ENCODE measurements at places on chromosomes 4 and X. TPM values are rescaled to one million over a fixed set of nuclear protein-coding genes. Genes with fewer than 3 reads are reported as not detected.
A peak's percentile ranks its signal among the peaks of the same experiment; 100 is the strongest.

- DNase-seq = no peak
Observed at GRCh38 chr4:138078751-138079520, 163.2 kb downstream of the SLC7A11 start.

Gene PLS3
- 267 TPM for total RNA-seq

DNA sequence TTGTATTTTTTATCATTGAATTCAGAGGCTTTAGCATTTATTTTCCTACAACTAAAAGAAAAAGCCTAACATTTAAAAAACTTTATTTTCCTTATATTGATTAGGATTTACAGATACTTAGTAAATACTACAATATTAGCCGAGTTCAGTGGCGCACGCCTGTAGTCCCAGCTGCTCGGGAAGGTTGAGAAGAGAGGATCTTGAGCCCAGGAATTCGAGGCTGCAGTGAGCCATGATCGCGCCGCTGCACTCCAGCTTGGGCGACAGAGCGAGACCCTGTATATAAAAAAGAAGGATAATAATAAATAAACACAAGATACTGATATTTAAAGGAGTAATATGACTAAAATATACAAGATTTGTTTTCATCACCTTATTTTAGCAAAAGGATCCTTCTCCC lies 681 bp upstream of the UPF3B start:
- DNase-seq = no peak

GRCh38 chr4:64967286-64967685 lies 558.0 kb upstream of the TECRL start:
- no peak for DNase-seq

Gene USP17L28
- not detected for total RNA-seq

DNA sequence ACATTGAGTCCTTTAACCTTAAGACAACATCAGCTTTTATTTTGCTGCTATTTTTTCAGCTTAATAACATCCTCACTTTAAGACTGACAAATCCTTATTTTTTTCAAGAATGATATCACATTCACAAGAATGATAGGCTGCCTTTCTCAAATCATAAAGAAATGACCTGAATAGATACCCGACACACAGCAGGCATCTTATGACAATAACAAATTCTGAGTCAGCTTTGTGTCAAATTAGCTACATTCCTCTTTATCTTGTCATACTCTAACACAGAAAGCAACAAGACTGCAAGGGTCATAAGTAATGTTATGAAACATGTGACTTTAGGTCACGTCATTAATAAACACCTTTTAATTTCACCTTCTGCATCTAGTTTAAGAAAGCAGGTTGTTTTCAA lies 2387.6 kb downstream of the PCDH7 start:
- DNase-seq = peak; percentile 21

DNA sequence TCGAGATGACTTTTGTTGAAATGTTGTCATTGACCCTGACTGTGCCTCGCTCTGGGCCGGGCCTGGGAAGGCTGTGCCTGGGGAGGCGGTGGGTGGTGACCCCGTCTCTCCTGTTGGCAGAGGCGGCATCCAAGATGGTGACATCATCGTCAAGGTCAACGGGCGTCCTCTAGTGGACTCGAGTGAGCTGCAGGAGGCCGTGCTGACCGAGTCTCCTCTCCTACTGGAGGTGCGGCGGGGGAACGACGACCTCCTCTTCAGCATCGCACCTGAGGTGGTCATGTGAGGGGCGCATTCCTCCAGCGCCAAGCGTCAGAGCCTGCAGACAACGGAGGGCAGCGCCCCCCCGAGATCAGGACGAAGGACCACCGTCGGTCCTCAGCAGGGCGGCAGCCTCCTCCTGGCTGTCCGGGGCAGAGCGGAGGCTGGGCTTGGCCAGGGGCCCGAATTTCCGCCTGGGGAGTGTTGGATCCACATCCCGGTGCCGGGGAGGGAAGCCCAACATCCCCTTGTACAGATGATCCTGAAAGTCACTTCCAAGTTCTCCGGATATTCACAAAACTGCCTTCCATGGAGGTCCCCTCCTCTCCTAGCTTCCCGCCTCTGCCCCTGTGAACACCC lies 36.4 kb downstream of the HTRA3 start:
- DNase-seq = no peak

DNA sequence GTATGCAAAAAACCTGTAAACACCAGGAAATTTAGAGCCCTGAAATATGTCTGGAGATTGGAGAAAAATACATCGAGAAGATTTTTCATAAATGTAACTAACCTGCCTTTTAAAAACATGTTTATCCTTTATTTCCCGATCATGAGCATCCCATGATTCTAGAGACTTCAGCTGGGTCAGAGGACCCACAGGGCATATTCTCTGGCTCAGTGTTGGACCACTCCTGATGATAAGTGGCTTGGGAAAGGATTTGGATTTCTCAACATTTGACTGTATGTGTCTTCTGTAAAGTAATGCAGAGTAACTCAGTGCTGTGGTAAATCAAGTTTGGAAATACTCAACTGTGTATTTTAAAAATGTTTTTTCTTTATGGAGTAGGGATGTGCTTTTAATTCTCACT lies 40.0 kb upstream of the ANK2 start:
- DNase-seq = no peak

Gene PASD1
- not detected for total RNA-seq

Gene TEX28
- 0.11 TPM for total RNA-seq

DNA sequence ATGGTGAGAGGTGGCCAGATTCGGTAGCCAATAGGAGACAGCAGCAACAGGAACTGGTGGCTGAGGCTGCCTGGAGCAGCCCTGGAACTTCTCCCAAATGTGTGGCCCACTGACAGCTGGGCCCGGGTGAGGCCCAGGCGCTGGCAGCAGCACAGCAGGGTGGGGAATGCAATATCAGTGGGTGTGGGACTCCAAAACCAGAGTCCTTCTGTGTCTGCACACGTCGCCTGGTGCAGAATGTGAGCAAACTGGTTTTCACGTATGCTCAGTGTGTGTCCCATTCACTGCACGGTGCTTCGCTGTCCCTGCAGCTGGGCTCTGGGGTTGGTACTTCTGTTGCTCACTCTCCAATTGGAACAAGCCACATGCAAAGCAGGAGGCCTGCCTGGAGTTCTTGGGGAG lies 14.4 kb upstream of the CENPU start:
- no peak for DNase-seq

Gene BGN
- total RNA-seq = not detected

- DNase-seq = no peak
Observed at GRCh38 chrX:24979081-24979480, 36.7 kb downstream of the ARX start.

- DNase-seq = no peak
Observed at GRCh38 chr4:173765751-173766150, 235.7 kb upstream of the HAND2 start.

Gene USP26
- not detected for total RNA-seq

GRCh38 chrX:7247346-7247745 lies 99.4 kb upstream of the PUDP start:
- DNase-seq = no peak

DNA sequence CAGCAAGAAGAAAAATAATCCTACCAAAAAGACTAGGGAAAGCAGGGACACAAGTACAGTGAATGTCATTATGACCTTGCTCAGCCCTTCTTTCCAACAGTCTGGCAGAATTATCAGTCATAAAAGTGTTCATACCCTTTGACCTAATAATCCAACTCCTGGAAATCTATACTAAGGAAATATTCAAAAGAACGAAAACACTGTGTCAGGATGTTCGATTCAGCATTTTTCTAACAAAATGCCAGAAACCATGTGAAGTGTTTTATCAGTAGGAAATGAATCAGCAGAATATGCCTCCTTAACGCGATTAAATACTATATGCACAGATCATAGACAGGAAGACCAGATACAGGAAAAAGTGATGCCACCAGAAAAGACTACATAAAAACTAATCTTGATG lies 16.2 kb upstream of the S100G start:
- DNase-seq = peak; percentile 10

Gene TEX13B
- total RNA-seq = not detected

GRCh38 chr4:105967058-105967658 lies 71.9 kb downstream of the NPNT start:
- no peak for DNase-seq

- DNase-seq = no peak
Observed at GRCh38 chr4:109985993-109986974, 73.6 kb downstream of the EGF start.

DNA sequence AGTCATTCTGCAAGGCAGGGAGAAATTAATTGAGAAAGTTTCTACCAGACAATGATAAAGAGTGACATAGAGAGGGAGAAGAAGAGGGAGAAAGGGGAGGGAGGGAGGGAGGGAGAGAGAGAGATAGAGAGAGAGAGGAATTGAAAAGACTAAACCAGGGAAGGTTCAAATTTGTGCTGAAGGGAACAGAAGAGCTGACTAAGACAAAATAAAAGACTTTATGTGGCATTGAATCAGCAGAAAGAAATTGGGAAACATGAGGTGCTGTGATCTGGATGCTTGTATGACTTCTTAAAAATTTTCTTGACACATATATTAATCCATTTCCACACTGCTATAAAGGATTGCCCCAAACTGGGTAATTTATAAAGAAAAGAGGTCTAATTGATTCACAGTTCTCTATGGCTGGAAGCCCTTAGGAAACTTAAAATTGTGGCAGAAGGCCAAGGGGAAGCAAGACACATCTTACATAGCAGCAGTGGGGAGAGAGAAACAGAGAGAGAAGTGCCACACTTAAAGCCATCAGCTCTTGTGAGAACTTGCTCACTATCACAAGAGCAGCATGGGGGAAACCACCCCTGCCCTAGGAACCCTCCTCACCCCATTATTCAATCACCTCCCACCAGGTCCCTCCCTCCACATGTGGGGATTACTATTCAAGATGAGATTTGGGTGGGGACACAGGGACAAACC lies 13.5 kb upstream of the CXCL6 start:
- DNase-seq = no peak

DNA sequence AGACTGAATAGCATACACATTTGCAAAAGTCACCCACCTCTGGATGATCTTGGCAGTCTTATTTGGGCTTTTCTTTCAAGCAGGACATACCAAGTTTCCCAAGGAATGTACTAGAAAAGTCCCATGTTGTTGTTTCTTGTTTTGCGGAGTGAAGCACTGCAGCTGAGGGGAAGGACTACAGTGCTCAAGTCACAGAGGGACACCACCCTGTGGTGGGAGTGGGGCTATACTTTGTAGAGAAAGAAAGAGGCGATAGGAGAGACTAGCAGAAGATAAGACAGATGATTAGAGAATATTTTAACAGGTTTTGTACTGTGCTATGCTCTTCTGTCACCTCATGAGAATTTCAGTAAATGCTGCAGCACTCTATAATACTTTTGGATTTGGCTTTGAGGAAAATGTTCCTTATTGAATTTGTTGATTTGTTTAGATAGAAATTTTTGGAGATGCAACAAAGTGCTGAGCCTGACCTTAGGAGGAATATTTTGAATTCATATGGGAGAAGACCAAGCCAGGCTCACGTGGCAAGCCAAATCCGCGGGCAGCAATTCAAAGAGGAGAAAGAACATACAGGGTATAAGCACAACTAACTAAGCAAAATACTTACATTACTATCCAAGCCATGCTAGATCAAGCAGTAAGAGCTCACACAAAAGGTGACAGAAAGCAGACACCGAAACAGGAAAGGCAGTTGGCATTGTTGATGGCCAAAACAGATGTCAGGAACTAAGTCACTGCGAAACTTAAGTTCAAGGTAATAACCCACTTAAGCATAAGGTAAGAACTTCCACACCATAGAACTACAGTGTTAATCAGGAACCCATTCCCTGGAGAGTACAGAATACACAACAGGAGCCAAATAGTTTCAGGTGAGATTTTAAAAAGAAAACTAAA lies 280.3 kb upstream of the INTU start:
- DNase-seq = no peak

GRCh38 chrX:116239944-116240840 lies 69.6 kb downstream of the AGTR2 start:
- DNase-seq = peak; percentile 87

GRCh38 chrX:22882543-22882942 lies 117.2 kb upstream of the DDX53 start:
- DNase-seq = no peak
